ENCODE measurements at places on chromosomes 6 and 20.

- no peak for DNase-seq
Observed at GRCh38 chr6:125503181-125503580, 201.4 kb upstream of the HDDC2 start.

GRCh38 chr6:52517502-52518278 lies 59.2 kb downstream of the TRAM2 start:
- DNase-seq = peak; percentile 94

DNA sequence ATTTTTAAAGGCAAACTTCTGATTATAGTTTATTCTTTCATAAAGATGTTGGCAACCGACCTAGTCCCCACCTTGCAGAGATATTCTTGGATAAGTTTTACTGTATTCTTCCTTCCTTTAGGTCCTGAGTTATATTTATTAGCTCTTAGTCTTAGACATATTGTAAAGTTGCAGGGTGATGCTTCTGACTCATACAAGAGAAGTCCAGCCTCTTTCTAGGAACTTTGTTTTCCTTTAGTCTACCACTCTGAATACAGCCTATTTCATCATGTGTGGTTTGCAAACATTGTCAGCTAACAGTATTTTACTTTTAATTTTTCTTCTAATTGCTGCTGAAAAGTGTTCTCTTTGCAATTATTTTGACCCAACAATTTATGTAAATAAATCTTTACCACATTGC lies 686.7 kb downstream of the COL12A1 start:
- peak; percentile 84 for DNase-seq

DNA sequence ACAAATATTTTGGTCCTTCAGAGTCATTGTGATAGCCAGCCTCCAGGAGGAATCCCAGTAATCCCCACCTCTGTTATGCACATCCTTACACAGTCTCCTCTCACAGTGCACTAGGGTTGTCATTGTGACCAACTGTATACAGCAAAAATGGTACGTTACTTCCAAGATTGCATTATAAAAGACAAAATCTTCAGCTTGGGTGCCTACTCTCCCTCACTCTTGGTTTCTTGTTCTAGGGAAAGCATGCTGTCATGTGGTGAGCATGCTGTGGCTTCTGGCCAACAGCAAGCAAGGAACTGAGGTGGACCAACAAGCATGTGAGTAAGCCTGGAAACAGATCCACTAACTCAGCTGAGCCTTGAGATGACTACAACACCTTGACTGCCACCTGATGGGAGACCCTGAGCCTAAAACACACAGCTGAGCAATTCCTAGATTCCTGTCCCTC lies 130.1 kb upstream of the DST start:
- DNase-seq = peak; percentile 88

DNA sequence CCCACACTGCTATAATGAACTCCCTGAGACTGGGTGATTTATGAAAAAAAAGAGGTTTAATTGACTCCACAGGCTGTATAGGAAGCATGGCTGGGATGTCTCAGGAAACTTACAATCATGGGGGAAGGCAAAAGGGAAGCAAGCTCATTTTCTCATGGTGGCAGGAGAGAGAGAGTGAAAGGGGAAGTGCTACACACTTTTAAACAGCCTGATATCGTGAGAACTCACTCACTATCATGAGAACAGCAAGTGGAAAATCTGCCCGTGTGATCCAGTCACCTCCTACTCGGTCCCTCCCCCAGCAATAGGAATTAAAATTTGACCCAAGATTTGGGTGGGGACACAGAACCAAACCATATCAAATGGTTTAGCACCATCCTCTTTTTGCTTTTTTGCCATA lies 116.6 kb upstream of the CEP162 start:
- no peak for DNase-seq

All from amniotic epithelial cell (primary cell).